ENCODE measurements at places on chromosomes 7 and 10.

- DNase-seq: no peak
These were observed 1.1 kb downstream of the GRID1 start for GRCh38 chr10:86365346-86366032.

DNA sequence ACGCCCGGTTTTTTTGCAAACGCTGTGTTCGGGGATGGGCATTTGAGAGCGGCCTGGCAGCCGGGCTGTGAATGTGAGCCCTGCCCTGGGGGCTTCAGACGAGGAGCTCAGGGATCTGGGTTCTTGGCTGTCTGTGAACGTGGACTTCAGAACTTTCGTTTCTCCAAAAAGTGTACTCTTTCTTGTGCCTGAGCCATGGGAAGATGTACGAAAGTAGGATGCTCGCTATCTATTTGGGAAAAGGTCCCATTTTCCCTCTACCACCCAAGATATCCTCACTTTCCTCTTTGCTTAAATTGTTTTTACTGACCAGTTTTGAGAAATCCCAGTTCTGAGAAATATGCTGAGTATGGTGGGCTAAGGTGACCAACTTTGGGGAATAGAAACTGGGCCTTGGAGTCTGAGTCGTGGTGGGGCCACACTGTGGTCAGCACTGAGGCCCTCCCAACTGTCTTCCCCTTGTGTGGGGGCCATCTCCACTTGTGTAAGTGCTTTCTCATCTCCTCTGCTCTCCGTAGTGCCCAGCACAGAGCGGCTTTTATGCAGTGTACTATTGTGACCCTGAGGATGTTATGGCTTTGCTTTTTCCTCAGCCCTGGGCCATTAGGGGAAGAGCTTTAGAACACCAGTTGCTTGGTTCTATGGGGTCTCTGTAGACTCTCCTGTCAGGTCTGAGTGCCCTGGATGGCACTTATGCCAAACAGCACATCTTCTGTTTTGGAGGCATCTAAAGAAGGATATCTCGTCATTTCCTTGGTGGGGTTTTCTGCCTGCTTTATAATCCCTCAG, 918 bp downstream of the DBNL start:
- no peak for DNase-seq

DNA sequence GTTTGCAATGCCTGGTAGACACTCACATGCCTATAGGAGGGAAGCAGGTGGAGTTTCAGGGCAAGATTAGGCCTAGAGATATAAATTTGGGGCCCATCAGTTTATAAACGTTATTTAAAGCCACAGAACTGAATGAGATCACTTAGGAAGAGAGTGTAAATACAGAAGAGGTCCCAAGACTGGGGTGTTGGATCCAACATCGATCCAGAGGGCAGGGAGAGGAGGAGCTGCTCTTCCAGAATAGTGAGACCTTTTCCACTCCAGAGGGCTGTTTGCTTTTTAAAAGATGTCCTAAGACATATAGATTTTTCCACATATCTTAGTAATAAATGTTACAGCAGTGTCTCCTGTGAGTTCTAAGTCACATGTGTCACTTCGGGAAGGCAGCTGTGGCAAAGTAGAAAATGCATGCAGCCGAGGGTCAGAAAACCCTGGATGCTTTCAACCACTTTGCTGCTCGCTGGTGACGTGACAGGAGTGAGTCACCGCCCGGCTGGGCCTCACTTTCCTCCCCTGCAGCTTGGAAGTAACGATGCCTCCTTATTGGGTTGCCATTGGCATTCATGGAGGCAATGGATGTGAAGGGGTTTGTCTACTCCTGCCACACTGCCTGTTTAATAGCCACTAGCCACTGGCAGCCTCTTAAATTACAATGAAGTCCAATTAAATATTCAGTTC, 95.4 kb downstream of the TRIL start:
- DNase-seq: no peak

DNA sequence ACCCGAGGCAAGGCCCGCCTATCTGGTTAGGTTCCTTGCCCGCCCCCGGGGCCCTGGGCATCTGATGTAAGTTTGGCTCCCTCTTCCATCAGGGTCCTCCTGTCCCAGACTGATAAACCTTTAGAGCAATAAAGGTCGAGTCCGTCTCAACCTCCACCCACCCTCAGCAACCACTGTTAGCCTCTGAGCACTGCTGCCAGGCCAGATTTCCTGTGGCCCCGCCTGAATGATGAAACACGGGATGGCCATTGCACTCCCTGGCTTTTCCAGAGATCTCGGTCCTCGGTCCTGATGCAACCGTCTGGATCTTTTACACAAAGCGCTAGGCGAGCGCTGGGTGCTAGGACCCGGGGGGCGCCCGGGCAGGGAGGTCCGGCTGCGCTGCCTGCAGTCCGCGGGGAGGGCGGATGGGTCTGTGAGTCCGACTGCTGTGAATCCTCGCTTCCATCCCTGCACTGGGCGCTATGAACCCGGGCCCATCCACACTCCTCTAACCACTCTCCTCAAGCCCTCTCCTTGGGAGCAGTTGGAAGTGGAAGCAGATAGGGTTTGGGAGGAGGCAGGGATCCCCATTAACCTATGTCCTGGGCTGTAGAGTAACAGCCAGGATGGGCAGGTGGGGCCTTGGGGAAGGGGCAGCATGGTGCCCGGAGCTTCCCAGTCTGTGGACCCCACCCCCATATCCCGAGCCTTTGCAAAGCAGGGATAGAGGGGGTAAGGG, 875 bp upstream of the DDIT4 start:
- DNase-seq: no peak

GRCh38 chr10:105068497-105068896, 427.4 kb downstream of the SORCS3 start:
- no peak for DNase-seq

- DNase-seq: no peak
These were observed 43.8 kb downstream of the GRB10 start for GRCh38 chr7:50738932-50739331.

- DNase-seq: no peak
These were observed 140.6 kb upstream of the KMT2E start for GRCh38 chr7:104873401-104873800.

DNA sequence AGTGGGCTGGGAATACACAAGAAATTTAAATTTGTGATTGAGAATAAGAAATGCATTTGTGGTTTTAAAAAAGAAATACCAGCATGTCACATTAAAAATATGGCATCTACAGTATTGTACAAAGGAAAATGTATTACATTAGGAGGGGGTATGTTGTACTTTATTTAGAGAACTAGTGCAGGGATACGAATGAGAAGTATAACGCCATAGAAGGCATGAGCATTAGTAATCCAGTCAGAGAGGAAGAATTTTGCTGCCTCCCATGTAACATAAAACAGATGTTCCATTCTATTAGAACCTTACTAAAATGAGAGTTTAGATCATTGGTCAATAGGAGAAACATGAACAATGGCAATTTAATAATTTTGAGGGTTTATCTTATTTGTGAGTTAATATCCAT, 182.2 kb downstream of the ADK start:
- no peak for DNase-seq

GRCh38 chr7:91082852-91083495, 181.3 kb upstream of the FZD1 start:
- DNase-seq: no peak

- DNase-seq: no peak
These were observed 2.6 kb upstream of the NEURL1 start for GRCh38 chr10:103490986-103491314.

DNA sequence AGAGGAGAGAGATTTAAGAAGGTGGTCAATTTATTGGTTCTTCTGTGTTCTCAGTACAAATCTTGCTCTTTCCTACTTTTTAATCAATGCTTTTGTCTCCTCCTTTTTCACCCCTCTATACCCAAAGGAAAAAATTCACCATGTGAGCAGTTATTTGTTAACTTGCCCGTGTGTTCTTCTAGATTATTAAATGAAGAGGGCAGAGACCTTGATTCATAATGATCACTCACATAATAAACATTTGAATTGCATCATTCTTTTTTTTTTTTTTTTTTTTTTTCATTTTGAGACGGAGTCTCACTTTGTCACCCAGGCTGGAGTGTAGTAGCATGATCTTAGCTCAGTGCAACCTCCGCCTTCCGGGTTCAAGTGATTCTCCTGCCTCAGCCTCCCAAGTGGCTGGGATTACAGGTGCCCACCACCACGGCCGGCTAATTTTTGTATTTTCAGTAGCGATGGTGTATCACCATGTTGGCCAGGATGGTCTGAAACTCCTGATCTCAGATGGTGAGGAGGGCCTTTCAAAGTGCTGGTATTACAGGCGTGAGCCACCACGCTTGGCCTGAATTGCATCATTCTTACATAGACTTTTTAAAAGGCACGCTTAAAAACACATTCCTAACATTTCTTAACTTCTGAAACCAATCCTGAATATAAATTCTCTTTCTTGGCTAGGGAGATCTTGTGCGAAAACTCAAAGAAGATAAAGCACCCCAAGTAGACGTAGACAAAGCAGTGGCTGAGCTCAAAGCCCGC, 3.6 kb downstream of the GARS1 start:
- DNase-seq: no peak

- DNase-seq: no peak
These were observed 52.0 kb upstream of the FIGNL1 start for GRCh38 chr7:50502001-50502684.

- DNase-seq: no peak
These were observed 58.3 kb downstream of the VIPR2 start for GRCh38 chr7:159086301-159086925.

GRCh38 chr10:23136462-23136861, 41.1 kb downstream of the MSRB2 start:
- DNase-seq: no peak

DNA sequence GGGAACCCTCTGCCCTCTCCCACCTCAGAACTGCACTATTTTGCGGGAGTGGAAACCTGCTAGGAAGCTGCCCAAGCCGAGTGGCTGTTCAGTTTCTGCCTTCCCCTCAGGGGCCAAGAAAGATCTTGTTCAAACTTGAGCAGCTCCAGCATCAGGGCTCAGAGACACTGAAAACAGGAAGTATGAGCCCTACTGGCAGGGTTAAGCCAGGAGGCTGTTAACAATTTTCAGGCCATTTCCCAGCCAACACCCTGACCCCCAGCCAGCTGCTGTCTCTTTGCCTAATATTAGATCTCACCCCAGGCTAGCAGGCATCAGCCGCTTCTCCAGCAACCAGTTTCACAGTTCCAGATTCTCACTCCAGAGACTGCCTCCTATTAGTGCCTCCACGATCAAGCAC, 9.2 kb downstream of the PLAU start:
- DNase-seq: no peak

DNA sequence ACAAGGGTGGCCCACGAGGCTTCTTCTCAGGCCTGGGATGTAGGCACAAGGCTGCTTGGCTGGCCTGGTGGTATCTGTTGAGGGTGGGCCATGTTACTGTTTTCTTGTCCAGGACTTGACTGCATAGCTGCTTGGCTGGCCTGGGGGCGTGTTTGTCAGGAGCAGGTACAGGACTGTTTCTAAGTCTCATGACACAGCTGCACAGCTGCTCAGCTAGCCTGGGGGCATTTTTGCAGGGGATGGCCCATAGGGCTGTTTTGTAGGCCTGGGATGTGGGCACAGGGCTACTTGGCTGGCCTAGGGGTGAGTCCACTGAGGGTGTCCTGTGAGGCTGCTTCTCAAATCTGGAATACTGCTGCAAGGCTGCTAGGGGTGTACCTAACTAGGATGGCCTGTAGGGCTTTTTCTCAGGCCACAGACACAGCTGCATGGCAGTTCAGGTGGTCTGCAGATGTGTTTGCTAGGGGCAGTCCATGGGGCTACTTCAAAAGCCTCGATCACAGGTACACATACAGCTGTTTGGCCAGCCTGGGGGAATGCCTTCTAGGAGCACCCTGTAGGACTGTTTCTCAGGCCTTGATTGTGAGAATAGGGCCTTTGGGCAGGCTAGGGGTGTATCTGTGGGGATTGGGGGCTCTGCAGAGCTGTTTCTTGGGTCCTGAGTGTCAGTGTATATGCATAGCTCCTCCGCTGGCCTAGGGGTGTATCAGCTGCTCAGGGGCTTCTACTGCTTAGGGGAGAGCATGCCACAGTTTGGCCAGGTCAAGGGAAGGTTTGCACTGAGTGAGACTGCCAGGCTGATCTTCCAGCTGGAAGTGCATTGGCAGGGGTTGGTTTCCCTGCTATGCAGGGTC, 26.6 kb upstream of the PLA2G12B start:
- no peak for DNase-seq

DNA sequence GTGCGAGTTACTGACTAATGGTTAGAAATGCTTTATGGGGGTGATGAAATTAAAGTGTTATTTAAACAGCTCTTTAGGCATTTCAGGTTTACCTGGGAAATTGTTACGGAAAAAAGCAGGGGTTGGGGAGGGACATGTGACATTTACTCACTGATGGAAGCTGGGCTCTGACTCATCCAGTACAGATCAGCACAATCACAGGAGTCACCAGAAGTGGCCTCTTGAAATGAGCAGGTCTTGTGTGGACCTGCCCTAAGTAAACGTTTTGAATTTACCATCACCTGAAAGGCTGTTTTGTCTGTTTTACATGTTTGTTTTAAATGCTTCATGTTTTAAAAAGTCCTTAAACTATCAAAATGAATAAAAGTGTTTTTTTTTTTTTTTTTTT, 2.3 kb downstream of the GLRX3 start:
- no peak for DNase-seq

GRCh38 chr7:39084349-39084748, 106.6 kb downstream of the POU6F2 start:
- no peak for DNase-seq

- DNase-seq: no peak
These were observed 135.0 kb upstream of the INHBA start for GRCh38 chr7:41837916-41838315.

DNA sequence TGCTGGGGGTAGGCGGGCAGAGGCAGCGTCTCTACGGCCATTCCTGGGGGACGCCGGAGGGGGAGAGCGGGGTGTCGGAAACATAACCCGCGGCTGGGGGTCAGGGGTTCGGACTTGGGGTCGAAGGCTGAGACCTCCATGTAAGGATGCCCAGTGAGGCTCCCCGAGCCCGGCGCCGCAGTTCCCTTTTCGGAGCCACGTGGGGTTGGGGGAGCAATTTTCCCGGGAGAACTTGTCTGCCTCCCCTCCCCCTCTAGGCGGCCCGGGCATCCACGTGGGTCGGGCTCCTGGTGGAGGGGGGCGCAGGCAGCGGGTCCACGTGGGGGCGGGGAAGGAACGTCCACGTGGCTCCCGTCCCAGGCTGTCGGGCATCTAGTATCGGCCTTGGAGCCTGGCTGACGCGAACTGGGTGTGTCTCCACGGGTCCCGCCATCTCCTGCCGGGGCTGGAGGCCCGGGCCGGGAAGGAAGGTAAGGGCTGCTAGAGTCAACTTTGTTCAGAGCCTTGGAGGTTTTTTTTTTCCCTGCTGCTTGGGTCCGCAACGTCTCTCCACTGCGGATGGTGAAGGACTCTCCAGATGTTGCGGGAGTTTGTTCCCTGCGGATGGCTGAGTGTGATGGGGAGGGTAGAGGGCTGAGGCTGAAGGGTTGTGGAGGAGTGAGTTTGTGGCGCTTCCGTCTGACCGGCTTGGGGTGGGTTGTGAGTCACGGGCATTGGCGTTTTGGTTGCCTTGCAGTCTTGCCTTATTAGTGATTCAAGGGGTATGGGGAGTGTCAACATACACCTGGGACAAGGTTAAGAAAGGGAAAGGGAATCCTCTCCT, 744 bp downstream of the PPRC1 start:
- peak; percentile 52 for DNase-seq

Data from stimulated activated CD4-positive, alpha-beta T cell treated with anti-CD3 and anti-CD28 coated beads, Interleukin-15, amount 100 ng/mL, for 1 hour (primary cell).